Glomerular endothelial cell (primary cell): ENCODE measurements at places on chromosomes 3 and 15.

DNA sequence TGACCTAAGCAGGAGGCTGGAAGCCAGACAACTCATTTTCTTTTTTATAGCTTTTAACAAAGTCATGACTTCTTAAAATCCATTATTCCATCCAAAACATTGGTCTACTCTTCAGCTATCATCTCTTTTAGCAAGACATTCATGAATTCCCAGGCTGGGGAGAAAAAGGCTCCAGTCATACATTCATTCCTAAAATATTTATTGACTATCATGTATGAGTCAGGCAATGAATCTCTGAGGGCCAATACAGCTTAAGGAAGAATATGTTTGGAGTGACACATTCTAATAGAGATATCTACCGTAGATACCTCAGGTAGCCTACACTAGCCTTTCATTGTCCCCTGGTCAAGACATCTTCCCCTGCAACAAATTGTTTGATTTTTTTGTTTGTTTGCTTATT lies 196.4 kb upstream of the NANOGP8 start:
- no peak for DNase-seq

- no peak for DNase-seq
Measured at GRCh38 chr3:6540981-6541380, 319.9 kb upstream of the GRM7 start.

GRCh38 chr3:191919491-191920026 lies 458.6 kb downstream of the PYDC2 start:
- DNase-seq: no peak

- no peak for DNase-seq
Measured at GRCh38 chr3:166714206-166714605, 665.9 kb downstream of the ZBBX start.

DNA sequence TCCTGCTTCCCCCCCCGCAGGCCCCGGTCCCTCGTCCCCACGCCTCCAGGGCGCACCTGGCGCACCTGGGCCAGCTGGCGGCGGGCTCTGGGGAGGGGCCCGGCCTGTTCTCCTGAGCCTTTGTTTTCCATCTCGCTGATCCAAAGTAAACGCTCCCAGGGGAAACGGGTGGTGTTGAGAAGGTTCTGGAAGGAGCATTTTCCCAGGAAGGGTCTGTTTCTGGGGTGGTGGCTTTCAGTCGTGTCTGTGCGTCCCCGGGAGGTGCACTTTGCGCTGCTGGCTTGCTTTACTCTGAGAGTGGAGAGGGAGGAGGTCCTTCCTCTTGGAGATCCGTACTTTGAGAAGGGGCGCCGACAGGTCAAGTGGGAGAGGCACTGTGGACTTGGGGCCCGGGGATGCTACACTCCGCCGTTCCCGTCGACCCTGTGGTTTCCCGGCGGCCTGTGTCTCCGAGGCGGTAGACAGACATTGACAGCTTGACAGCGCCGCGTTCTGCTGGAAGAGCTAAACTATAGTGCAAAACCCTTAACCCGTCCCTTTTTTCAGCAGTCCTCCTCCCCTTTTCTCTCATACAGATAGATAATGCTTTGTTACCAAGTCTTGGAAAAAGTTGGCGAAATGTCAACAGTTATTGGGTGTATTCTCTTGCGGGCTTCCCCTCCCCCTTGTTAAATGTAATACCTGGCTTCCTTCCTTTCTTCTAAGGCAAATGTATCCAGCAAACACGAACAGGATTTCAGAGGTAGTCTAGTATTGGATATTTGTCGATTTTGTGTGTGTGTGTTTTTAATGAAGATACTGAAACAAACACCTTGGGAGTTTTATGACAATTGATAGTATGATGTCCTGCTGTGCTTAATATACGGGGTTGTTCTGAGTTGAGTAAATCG lies 6.5 kb downstream of the TPM1 start:
- DNase-seq: no peak

DNA sequence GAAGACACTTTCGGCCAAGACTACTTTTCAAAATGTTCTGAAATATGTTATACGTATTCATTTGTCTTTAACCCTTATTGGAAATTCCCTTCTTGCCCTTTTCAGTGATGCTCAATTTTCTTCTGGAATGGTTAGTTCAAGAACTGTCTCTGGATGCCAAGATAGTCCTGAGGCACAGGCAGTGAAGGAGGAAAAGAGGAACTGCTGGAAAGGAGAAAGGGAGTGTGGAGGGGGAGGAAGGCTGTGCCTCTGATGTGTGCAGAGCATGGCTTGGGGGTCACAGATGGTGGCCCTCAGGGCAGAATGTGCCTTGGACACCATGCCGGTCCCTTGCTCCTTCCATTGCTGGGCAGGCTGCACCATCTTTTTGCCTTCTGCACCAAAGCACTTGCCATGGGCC lies 73.7 kb downstream of the CEP63 start:
- no peak for DNase-seq

DNA sequence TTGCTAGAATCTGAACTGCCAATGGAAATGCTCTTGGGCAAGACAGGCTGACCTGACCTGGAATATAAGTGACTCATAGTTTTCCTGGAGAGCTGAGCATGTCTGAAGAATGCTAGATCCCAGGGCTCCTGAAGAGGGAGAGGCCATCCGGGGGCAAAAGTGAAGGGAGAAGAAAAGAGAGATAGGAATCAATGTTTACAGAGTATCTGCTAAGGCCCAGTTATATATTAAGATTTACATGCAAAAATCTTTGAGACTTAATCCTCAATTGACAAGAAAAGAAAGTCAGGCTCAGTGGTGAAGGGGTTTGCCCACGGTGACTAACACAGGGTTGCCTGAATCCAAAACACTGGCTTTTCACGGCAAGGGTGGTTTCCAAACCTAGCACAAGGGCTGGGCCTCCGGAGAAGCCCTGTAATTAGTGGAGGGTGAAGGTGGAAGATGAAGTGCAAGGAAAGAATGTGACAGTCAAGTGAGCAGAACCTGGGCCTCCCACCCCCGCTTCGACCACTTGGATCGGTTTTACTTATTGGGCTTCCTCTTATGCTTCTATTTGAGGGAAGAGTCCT lies 91.7 kb upstream of the FGF12 start:
- no peak for DNase-seq

DNA sequence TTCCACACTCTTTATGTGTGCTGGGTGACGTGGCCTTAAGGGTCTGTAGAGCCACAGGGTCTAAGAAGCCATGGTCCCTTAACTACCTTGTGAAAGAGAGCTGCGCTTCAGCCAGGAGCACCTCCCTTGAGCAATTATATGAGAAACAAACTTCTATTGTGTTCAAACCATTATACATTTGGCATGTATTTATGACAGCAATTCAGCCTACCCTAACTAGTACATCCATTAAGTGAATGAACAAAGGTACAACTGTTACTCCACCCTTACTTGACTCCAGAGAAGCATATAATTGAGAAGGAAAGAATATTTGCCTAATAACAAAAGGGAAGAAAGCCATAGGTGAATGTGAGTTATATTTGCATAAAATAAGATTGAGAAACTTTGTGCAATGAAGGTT lies 69.8 kb upstream of the BOC start:
- no peak for DNase-seq

DNA sequence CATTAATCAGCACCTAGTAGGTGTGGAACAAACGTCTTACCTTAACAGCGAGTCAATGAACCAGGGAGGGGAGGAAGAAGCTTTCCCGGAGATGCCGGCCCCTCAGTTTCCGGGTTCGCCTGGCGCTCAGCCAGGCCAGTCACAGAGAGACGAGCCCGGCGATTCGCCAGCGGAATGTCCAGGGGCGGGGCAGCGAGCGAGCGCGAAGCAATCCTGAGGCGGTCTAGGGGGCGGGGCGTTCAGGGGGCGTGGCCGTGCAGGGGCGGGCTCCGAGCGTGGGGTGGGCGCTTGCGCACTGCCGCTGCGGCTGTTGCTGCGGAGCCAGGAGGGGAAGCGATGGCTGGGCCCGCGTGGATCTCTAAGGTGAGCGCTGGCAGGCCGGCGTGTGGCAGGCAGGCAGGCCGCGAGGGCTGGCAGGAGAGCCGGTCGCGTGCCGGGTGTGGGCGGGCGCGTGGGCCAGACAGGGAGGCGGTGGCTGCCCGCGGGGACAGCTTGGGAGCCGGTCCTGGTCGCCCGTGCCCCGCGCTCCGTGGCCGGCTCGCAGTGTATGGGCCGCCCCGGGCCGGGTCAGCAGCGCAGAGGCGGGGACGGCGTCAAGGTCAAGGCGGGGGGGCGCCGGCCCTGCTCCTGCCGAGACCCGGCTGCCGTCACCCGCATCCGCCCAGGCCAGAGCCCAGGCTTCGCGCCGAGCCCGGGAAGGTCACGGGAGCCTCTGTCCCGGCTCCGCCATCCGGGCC lies at the start of gene IDH3A:
TSS of gene IDH3A (plus strand) at position 295 of the 737 bp plus-strand sequence. CDS start at position 337, 42 bp downstream.
- peak; percentile 47 for DNase-seq

GRCh38 chr15:78540871-78541743 lies 863 bp downstream of the PSMA4 start:
- DNase-seq: no peak

DNA sequence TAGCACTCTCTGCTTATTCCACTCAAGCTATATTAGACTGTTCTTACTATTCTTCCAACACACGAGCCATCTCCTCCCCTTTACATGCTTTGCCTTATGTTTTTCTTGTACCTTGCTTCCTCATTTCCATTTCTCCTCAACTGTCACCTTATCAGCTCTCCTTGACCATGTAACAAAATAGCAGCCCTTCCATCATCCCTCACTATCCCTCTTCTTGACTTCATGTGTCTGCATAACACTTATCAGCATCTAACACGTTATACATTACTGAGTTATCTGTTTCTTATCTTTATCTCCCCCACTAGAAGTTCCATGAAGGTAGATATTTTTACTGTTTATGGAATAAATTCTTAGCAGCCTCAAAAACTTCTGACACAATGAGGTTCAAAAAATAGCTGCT lies 45.3 kb downstream of the TRPM7 start:
- DNase-seq: no peak

DNA sequence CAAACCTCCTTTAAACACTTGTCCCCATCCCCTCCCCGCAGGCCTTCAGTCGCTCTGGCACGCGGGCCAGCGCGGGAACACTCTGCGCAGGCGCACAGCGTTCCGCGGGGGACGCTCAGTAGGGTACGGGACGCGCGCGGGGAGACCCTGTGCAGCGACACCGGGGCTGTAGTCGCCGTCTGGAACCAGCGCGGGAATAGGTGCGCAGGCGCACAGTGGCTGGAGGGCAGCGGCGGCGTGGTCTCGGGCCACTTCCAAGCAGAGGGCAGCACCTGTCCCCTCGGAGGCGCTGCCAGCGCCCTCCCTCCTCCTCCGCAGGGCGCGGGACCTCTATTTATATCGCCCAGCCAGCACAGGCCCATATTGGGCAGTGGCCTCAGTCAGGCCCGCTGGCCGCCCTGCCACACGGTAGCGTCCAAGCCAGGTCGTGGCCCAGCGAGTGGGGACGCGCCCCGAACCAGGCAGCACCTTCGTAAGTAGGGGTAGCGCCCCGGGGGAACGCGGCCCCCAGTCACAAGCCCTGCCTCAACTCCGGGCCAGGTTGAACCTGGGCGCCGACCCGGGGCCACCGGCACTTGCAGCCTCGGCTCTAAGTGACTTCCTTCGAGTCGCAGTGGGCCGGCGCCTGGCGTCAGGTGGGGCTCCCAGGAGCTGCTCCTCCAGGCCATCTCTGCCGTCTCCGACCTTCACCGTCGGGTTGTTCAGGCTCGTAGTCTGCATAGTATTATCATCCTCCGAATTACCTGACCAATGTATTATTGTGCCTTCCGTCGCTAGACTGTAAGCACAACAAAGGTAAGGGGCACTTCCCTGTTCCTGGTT lies at the start of gene KBTBD12:
TSS of gene KBTBD12 (plus strand) at position 118 of the 822 bp plus-strand sequence. CDS start 7,830 bp downstream, outside the sequence.
- DNase-seq: no peak

- DNase-seq: no peak
Measured at GRCh38 chr3:13934315-13934714, 54.4 kb upstream of the WNT7A start.

- DNase-seq: no peak
Measured at GRCh38 chr3:46844881-46845312, 18.3 kb downstream of the MYL3 start.

DNA sequence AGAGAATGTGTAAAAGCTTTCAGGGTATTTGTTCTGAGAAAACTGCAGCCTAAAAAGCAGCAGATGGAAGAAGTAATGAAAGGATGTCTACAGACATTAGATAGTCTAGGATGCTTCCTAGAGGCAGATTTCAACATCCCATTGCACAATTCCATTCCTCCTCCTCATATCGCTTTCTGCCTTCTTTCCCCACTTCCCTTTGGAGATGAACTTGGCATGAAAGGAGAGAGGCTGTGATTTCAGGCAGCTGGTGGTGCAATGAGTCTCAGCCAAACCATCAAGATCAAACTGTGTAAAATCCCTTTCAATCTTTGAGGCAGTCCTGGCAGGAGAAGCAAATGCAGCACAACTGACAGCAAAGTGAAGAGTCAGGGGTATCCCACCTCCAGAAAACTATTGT lies 438.7 kb upstream of the KCNMB2 start:
- no peak for DNase-seq

DNA sequence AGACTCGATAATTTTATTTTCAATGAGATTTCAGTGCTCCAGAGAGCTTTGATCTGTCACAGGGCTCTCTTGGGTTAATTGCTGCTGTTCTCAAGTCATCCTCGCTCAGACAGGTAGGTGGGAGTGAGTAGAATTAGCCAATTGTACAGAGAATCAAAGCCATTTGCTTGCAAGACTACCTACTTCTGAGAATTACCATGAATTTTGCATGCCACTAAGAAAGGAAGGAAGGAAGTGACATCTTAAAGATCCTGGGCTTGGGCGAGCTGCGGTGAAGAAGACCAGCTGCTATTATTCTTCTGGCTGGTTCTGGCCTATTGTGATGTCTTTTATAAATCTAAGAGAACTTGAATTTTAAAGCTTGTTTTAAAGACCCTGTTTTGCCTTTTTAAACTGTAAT lies 154.1 kb upstream of the LPP start:
- DNase-seq: no peak

- no peak for DNase-seq
Measured at GRCh38 chr15:88990185-88990679, 77.1 kb upstream of the MFGE8 start.

DNA sequence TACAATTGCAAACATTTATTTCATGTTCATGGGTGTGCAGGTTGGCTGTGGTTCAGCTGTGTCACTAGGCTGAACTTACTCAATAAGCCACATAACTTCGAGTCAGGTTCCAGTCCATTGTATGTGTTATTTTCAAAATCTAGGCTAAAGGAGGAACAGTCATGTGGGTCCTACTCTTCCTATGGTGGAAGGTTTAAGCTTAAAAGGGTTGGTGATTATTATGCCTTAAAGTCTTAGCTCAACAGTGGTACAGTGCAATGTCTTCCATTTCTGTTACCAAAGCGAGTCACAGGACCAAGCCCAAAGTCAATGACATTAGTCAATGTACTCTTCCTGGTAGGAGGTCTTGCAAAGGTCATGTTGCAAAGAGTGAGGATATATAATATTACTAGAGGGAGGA lies 78.2 kb downstream of the ATG7 start:
- no peak for DNase-seq
